ENCODE measurements at places on chromosomes 12 and 14. TPM values are rescaled to one million over a fixed set of nuclear protein-coding genes. Genes with fewer than 3 reads are reported as not detected.

CPNE6 gene
- not detected for total RNA-seq

FGF6 gene
- not detected for total RNA-seq

TMPRSS12 gene
- total RNA-seq, result not detected

KCNH3 gene
- 0.18 TPM for total RNA-seq

SLC6A12 gene
- total RNA-seq, result not detected

LBHD2 gene
- total RNA-seq, result not detected

TAS2R50 gene
- 1.5 TPM for total RNA-seq

INHBE gene
- total RNA-seq, result not detected

NFKBIA gene
- total RNA-seq, result 55.7 TPM

RAD51AP1 gene
- total RNA-seq, result 23.4 TPM

GPR162 gene
- 13.7 TPM for total RNA-seq

AQP2 gene
- not detected for total RNA-seq

STXBP6 gene
- total RNA-seq, result not detected

REC8 gene
- total RNA-seq, result 29.6 TPM

SLC22A17 gene
- total RNA-seq, result 4.6 TPM

AMDHD1 gene
- total RNA-seq, result not detected

SERPINA9 gene
- total RNA-seq, result not detected

Measured in endothelial cell of umbilical vein (primary cell).